Stomach (tissue), 19 donors: ENCODE measurements at places on chromosomes 12 and 14.

DNA sequence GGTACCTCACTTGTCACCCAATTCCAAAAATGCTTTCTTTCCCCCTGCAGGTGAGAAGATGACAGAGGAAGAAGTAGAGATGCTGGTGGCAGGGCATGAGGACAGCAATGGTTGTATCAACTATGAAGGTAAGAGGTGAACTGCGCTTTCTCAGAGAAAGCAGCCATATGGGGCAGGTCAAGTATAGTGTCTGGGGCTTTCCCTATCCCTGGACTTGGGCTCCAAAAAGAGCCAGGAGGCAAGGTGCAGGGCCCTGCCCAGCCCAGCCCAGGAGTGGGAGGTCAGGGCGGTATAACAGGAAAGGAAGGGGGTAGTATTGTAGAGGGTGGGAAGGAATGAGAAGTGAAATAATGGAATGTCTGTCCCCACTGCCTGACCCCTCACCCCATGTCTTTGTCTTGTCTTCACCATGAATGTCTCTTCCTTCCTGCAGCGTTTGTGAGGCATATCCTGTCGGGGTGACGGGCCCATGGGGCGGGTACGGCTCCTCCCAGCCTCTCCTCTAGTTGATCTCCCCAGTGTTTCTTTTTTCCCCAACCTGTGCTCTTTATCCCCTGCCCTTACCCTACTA, 2.1 kb downstream of the MYL6 start:
- H3K4me3 ChIP-seq: peak overlapping the region; percentile 85
- H3K27ac ChIP-seq: peak overlapping the region; percentile 97
- DNase-seq: peak; percentile 63
- peaks cover 55% of the 10 kb centered on the region for H3K4me1 ChIP-seq

GRCh38 chr14:34137001-34137745, 186.3 kb upstream of the EGLN3 start:
- H3K27me3 ChIP-seq: no peaks in the 10 kb centered on the region
- no peak overlapping the region for H3K4me3 ChIP-seq
- H3K4me1 ChIP-seq: peaks cover 13% of the 10 kb centered on the region
- peak; percentile 30 for DNase-seq
- no peak overlapping the region for H3K27ac ChIP-seq

GRCh38 chr12:1213205-1213604, 222.2 kb downstream of the ERC1 start:
- DNase-seq: no peak
- no peaks in the 10 kb centered on the region for H3K36me3 ChIP-seq
- H3K27me3 ChIP-seq: no peaks in the 10 kb centered on the region
- H3K4me3 ChIP-seq: no peak overlapping the region

DNA sequence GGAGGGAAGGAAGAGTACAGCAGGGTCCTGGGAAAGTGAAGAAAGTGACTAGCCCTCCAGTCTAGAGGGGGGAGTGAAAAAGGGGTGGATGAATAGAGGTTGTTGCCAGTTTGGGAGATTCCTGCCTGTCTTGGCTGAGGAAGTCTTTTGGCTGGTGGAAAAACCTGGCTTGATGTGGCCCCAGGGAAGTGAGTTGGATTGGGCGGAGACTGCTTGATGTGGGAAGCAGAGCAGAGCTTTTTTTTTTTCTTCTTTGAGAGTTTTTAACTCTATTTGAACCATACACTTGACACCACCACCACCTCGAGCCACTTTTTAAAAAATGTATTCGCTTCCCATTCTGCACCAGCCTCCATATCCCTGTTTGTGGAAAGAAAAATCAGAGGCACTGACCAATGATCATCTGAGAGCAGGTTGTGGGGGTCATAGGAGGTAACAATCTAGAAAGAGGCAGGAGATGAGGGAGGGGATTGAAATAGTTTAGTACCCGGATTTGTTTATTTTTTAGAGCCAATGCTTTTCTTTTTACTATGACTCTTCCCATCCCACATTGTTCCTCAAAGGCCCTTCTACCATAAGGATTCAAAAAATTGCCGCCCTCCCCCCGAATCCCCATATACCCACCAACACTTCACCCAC, 690 bp upstream of the DTX3 start:
- peak; percentile 87 for DNase-seq
- peak overlapping the region; percentile 87 for H3K27ac ChIP-seq
- H3K4me3 ChIP-seq: peak overlapping the region; percentile 89
- H3K4me1 ChIP-seq: peaks cover 22% of the 10 kb centered on the region

DNA sequence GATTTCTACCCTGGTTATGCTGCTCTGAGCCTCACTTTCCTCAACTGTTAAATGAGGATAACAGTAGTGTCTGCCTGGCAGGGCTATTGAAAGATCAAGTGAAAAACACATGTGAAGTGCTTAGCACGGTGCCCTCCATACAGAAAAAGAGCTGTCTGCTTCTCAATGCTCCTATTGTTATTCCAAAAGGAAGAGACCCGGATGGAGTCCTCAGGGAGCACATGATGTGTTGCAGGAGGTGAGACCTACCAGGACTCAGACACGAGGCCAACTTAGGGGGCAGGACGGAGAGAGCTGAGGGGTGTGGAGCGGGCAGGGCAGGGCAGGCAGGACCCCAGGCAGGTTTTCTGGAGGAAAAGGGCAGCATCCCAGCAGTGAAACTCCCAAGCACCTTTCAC, 8.9 kb downstream of the FAIM2 start:
- H3K36me3 ChIP-seq: no peaks in the 10 kb centered on the region
- H3K27me3 ChIP-seq: peaks cover 5% of the 10 kb centered on the region
- H3K27ac ChIP-seq: peak overlapping the region; percentile 74
- DNase-seq: no peak
- H3K4me1 ChIP-seq: no peaks in the 10 kb centered on the region
- no peak overlapping the region for H3K4me3 ChIP-seq

DNA sequence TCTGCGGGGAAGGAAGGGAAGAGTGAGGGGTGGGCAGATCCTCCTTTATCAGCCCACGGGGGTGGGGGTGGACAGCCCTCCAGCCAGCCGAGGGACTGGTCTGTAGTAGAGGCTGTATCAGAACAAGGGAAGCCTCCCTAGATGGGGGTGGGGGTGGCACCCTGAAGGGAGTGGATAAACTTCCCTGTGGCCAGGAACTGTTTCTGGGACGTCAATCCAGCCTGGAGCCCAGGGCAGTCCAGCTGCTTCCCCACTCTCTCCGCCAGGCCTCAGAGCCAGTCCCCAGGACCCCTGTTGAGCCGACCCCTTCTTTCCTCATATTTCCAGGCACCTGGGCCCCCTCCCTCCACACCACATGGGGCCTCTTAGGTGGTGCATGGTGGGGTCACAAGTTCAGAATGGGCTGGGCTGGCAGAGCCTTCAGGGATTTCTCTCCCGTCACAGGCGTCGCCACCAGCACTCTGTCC, 6.7 kb downstream of the PLD4 start:
- DNase-seq: no peak
- no peak overlapping the region for H3K4me3 ChIP-seq
- H3K27me3 ChIP-seq: peaks cover 12% of the 10 kb centered on the region
- H3K36me3 ChIP-seq: no peaks in the 10 kb centered on the region

GRCh38 chr12:53453953-53454640, 2.2 kb downstream of the PCBP2 start:
- H3K4me1 ChIP-seq: peaks cover 20% of the 10 kb centered on the region
- DNase-seq: no peak
- H3K27ac ChIP-seq: no peak overlapping the region
- no peaks in the 10 kb centered on the region for H3K27me3 ChIP-seq
- H3K4me3 ChIP-seq: peak overlapping the region; percentile 86
- peaks cover 52% of the 10 kb centered on the region for H3K36me3 ChIP-seq

DNA sequence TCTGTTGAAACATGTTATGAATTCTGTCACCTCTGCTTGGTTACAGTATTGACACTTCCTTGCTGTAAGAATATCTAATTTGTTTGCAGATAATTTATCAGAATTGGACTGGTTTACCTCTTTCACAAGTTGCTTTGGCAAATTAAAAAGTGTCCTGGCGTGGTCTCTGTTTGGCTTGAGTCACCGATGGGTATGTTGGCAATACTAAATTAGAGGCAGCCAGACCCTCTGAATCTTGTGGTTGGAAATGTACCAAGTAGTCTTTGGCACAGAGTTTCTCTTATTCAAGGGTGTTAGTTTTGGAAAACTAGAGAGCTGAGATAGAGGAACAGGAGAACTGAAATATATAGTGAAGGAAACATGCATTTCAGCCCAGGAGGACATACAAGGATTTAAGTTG, 521.1 kb upstream of the MGAT4C start:
- H3K4me3 ChIP-seq: no peak overlapping the region
- DNase-seq: no peak
- no peaks in the 10 kb centered on the region for H3K4me1 ChIP-seq
- no peaks in the 10 kb centered on the region for H3K27me3 ChIP-seq
- H3K36me3 ChIP-seq: no peaks in the 10 kb centered on the region

- DNase-seq: no peak
- H3K4me3 ChIP-seq: no peak overlapping the region
- no peaks in the 10 kb centered on the region for H3K4me1 ChIP-seq
- H3K27me3 ChIP-seq: no peaks in the 10 kb centered on the region
- no peak overlapping the region for H3K27ac ChIP-seq
Observed at GRCh38 chr12:24599736-24600135, 349.2 kb downstream of the BCAT1 start.

DNA sequence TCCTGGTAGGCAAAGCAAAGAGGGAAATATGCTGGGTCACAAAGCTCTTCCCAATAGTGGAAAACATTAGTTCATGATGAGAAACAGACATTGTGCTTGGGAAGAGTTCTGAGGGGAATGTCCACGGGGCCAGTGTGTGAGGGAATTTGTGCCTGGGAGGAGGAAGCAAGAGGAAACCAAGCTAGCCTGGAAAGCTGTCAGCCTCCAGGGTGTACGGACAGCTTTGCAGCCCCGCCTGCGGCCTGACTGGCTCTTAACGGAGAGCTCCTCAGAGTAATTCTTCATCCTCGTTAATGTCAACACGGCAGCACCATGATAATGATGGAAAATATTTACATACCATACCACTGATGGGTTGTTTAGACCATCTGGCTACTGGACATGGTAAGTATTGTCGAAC, 32.4 kb downstream of the PITPNM2 start:
- H3K4me1 ChIP-seq: peaks cover 62% of the 10 kb centered on the region
- no peaks in the 10 kb centered on the region for H3K27me3 ChIP-seq
- no peak overlapping the region for H3K4me3 ChIP-seq

- no peak overlapping the region for H3K27ac ChIP-seq
- no peak overlapping the region for H3K4me3 ChIP-seq
- H3K27me3 ChIP-seq: no peaks in the 10 kb centered on the region
- DNase-seq: no peak
Observed at GRCh38 chr12:30450872-30451271, 244.8 kb downstream of the IPO8 start.
